ENCODE measurements at places on chromosomes 5 and 9. TPM values are rescaled to one million over a fixed set of nuclear protein-coding genes. Genes with fewer than 3 reads are reported as not detected.

SPINK7 gene
- total RNA-seq: not detected

- no peaks in the 10 kb centered on the region for H3K4me1 ChIP-seq
- no peak overlapping the region for H3K27ac ChIP-seq
- DNase-seq: no peak
These were observed 211.7 kb downstream of the SNCAIP start for GRCh38 chr5:122523776-122524175.

GRCh38 chr5:128213340-128213739 is 129.8 kb downstream of the SLC12A2 start:
- H3K27me3 ChIP-seq: no peaks in the 10 kb centered on the region
- no peaks in the 10 kb centered on the region for H3K4me1 ChIP-seq
- DNase-seq: peak; percentile 58
- no peak overlapping the region for H3K27ac ChIP-seq
- H3K36me3 ChIP-seq: no peaks in the 10 kb centered on the region
- no peak overlapping the region for H3K4me3 ChIP-seq

KCNV2 gene
- not detected for total RNA-seq

ERP44 gene
- 16.6 TPM for total RNA-seq

DNA sequence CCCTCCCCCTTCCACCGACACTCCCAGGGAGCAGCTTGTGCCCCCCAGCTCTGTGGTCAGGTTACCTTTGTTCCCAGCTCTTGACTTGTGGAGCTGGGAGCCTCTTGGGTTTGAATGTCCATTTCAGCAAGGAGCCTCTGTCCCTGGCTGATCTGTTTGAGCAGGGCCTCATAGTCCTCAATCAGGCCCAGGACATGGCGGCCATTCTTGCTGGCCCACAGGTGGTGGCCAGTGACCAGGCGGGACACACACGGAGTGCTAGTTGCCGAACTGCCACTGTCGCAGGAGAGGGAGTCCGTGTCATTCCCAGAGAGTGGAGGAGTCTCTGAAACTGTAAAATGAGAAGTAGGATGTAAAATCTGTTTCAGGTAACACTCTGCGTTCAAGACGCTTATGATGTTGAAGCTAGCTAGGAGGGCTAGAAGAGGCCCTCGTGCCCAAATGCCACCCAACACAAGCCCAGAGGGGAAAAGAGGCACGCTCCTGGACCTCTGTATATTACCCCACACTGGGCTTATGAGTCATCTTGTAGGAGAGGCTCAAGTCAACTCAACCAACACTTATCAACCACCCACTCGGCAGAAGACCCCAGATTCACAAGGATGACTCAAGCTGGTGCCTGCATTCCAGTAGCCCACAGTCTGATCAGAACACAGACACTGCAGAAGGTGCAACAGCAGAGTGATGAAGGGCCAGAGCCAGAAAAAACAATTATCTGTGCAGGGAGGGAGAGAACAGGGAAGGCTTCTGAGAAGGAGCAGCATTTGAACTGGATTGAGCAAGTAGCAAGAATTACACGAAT is 177.0 kb downstream of the CDK5RAP2 start:
- H3K4me3 ChIP-seq: no peak overlapping the region
- DNase-seq: no peak
- no peaks in the 10 kb centered on the region for H3K27me3 ChIP-seq
- H3K36me3 ChIP-seq: peaks cover 5% of the 10 kb centered on the region
- H3K4me1 ChIP-seq: no peaks in the 10 kb centered on the region

JAKMIP2 gene
- total RNA-seq: 1.2 TPM

DNA sequence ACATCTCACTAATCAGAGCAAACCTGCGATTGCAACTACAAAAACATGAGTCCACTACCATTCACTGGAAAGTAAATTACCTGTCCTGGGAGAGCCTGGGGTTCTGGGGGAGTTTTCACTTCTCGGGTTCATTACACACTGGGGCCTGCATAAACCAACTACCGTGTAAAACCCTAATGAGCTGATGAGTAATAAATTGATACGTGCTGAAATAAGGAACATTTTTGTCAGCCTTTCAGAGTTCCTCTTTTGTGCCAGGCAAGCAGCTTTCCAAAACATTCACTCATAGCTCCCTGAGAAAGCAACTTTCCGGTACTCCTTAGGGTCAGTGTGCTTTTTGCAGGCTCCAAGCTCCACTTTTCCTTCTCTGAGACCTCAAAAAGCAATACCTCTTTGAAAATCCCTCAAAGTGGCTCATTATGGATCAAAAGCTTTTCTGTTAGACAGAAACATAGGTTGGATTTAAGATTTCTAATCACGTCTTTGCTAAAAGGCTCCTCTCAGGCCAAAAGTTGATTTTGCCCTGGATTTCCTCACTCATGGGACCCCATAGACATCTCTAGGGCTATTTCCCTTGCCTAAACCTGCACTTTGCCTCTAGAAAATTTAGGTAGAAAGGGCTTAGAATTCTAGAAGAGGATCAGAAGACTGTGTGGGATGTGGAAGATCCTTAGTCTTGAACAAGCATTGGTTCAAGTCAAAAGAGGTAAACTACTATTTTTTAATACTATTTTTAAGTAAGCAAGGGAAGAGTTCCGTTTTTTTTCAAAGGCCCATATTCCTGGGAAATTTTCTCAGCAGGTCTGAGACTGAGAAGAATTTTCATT is 74.8 kb downstream of the ST8SIA4 start:
- no peak overlapping the region for H3K4me3 ChIP-seq
- H3K36me3 ChIP-seq: no peaks in the 10 kb centered on the region
- H3K4me1 ChIP-seq: no peaks in the 10 kb centered on the region
- no peak overlapping the region for H3K27ac ChIP-seq

DNA sequence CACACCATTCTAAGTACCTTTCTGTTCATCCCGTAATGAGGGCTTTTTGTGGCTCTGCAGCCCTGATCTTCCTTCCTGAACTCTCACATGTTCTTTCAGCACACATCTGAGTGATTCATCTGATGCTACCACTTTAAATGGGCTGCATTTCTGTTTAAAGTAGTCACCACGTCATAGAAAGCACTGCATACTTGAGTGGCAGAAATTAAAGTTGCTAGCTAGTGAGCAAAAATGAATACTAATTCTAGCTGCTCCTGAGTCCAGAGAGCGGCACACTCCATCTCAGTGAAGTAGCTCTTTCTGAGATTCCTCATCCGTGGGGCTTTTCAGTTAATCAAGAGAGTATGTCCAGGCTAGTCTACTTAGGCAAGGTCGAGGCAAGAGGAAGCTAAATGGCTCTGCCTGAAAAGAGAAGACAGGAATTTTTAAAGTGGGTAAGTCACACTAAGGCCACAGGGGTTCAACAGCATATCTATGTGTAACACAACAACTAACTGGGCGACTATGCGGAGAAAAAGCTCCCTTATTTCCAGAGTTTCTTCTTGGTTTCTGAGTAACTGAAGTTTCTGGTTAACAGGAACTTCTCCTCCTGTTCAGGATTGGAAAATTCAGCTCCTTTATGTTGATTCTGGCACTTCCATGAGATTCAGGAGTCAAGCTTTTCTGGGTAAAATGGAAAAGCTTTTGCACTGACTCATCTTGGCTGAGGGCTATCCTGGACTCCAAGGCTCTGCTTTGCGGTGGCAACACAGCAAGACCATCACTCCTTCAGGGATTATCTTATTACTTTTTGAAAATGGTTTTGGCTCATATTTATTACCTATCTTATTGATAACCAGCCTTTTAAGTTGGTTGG is 109.5 kb downstream of the TAF11L14 start:
- H3K4me1 ChIP-seq: no peaks in the 10 kb centered on the region
- no peak overlapping the region for H3K4me3 ChIP-seq
- no peaks in the 10 kb centered on the region for H3K27me3 ChIP-seq
- H3K36me3 ChIP-seq: no peaks in the 10 kb centered on the region
- H3K27ac ChIP-seq: no peak overlapping the region

DNA sequence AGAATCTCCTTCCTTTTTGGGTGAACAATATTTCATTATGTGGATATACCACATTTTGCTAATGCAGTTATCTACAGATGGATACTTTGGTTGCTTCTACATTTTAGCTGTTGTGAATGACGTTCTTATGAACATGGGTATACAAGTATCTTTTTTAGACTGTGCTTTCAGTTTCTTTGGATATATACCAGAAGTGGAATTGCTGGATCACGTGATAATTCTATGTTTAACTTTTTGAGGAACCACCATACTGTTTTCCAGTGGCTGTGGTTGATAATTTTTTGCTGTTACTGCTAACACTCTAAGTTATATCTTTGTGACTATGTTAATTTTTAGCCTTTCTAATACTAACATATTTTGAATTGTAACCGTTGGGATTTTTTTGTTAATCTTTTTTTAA is 12.5 kb downstream of the WDR70 start:
- no peak overlapping the region for H3K27ac ChIP-seq
- no peaks in the 10 kb centered on the region for H3K4me1 ChIP-seq
- H3K4me3 ChIP-seq: no peak overlapping the region

RLN2 gene
- total RNA-seq: 2.3 TPM

- H3K27ac ChIP-seq: no peak overlapping the region
- H3K36me3 ChIP-seq: peaks cover 2% of the 10 kb centered on the region
- DNase-seq: no peak
- H3K27me3 ChIP-seq: no peaks in the 10 kb centered on the region
These were observed 37.3 kb downstream of the IPPK start for GRCh38 chr9:92632641-92633040.

- no peak overlapping the region for H3K4me3 ChIP-seq
- no peaks in the 10 kb centered on the region for H3K27me3 ChIP-seq
- no peak for DNase-seq
- no peaks in the 10 kb centered on the region for H3K4me1 ChIP-seq
- H3K36me3 ChIP-seq: no peaks in the 10 kb centered on the region
- H3K27ac ChIP-seq: no peak overlapping the region
These were observed 122.2 kb upstream of the ITGA1 start for GRCh38 chr5:52665559-52665958.

GRCh38 chr9:29555502-29555901 is 1982.2 kb upstream of the C9orf72 start:
- no peaks in the 10 kb centered on the region for H3K4me1 ChIP-seq
- no peaks in the 10 kb centered on the region for H3K27me3 ChIP-seq
- no peak for DNase-seq
- no peak overlapping the region for H3K27ac ChIP-seq
- H3K4me3 ChIP-seq: no peak overlapping the region

TCF7 gene
- total RNA-seq: 9.8 TPM

- no peaks in the 10 kb centered on the region for H3K36me3 ChIP-seq
- no peak overlapping the region for H3K27ac ChIP-seq
- H3K4me1 ChIP-seq: no peaks in the 10 kb centered on the region
- DNase-seq: no peak
- no peak overlapping the region for H3K4me3 ChIP-seq
- no peaks in the 10 kb centered on the region for H3K27me3 ChIP-seq
These were observed 59.5 kb downstream of the MAST4 start for GRCh38 chr5:66655395-66656324.

DNA sequence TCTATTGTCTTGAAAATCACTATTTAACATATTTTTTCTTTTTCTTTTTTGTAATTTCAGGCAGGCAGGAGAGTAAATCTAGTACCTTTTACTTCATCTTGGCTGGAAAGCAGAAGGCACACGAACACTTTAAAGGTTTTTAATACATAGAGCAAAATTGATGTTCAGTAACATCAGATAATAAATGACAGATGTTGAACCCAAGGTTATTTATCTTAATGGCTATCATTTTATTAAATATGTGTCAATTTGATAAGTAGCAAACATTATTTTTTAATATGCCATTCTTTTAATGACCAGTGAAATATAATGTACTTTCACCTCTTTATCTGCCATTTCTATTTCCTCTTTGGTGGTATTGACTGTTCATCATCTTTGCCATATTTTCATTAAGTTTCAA is 381.2 kb downstream of the ARHGEF28 start:
- no peak for DNase-seq
- no peaks in the 10 kb centered on the region for H3K36me3 ChIP-seq
- no peak overlapping the region for H3K4me3 ChIP-seq
- H3K27me3 ChIP-seq: no peaks in the 10 kb centered on the region
- H3K27ac ChIP-seq: no peak overlapping the region

DNA sequence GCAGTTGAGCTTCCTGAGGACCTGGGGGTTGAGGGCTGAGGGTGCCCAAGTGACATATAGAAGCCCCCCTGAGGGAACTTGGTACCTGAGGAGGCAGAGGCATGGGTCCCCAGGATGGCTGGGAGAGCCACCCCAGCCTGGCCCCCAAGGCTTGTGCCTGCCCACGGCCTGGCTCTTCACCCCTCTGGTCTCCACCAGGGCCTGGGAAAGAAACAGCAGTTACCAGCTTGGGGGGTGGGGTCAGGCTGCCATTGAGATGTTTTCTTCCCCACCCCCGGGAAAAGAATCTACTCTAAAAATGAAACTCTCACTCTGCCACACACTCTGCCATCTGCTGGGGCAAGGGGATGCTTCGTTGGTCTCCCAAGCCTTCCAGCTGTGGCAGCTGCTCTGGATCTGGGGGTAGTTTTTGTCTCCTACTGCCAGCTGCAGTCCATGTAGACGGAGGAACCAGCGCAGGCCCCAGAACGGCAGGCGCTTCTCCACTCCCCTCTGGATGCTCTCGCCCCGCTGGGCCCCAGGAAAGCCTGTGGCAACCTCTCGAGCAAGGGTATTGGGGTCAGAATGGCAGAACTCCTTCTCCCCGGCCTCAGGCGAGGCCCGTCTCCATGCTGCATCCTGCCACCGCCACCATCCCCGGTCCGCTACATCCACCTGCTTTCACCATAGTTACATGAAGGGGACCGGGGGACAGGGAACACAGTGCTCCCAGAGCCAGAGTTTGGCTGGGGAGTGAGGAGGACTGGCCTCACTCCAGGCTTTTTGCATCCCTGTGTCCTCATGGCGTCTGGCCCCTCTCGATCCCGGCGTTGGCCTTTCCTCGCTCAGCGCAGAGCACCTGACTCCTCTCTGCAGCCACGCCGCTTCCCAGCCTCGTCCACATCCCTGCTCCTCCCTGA is 123.5 kb downstream of the DAB2IP start:
- no peaks in the 10 kb centered on the region for H3K4me1 ChIP-seq
- no peak for DNase-seq
- H3K36me3 ChIP-seq: no peaks in the 10 kb centered on the region
- H3K27ac ChIP-seq: no peak overlapping the region
- no peaks in the 10 kb centered on the region for H3K27me3 ChIP-seq

DNA sequence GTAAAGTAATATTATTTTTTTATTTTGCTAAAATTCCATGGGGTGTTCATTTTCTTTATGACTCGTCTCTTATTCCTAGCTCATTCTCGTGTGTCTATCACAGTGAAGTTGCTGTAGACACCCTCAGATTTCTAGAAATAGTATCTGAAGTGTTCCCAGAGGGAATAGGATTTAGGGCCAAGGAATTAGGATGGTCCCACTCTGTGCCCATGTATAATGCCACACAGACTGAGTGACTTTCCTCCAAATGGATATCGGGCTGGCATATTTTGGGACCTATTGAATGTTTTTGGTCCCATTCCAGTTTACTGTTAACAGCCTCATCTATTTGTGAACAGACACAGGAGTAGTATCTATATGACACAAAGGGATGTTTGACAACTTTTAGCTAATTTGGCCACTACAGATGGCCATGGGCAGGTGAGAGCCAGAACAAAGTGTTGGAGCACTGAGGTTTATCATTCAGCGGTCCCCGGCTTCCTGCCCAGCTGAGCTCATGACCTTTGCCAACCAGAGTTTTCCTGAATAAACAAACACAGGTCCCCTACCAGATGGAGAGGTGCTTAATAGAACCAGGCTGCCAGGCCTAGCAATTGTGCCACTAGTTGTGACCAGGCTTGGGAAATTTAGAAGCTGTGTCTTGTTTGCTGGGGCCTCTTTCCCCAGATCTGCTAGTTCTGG is 46.9 kb downstream of the MAP1B start:
- H3K4me3 ChIP-seq: no peak overlapping the region
- H3K27ac ChIP-seq: peak overlapping the region; percentile 18
- H3K27me3 ChIP-seq: no peaks in the 10 kb centered on the region
- no peak for DNase-seq
- no peaks in the 10 kb centered on the region for H3K36me3 ChIP-seq

DNAI1 gene
- total RNA-seq: not detected
